ENCODE measurements at places on chromosomes 5 and 9.

- no peak for DNase-seq
These were observed 109.1 kb downstream of the TMEM161B start for GRCh38 chr5:88159591-88159990.

GRCh38 chr9:71797266-71797665 lies 29.0 kb upstream of the CEMIP2 start:
- no peak for DNase-seq

DNA sequence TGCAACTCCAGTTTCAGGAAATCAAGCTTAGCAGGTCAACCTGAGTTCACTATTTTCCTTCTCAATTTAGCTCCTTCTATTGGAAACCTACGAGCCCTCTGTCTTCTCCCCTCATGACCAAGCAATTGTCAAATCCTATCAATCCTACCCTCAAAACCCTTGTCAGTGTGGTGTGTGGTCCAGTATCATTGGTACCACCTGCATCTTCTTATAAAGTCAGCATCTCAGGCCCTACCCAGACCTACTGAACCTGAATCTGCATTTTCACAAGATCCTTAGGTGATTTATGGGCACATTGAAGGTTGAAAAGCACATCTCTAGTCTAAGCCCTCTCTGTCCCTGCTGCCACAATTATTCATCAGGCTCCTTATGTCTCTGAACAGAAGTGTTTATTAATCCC lies 77.6 kb upstream of the NR4A3 start:
- DNase-seq = no peak

DNA sequence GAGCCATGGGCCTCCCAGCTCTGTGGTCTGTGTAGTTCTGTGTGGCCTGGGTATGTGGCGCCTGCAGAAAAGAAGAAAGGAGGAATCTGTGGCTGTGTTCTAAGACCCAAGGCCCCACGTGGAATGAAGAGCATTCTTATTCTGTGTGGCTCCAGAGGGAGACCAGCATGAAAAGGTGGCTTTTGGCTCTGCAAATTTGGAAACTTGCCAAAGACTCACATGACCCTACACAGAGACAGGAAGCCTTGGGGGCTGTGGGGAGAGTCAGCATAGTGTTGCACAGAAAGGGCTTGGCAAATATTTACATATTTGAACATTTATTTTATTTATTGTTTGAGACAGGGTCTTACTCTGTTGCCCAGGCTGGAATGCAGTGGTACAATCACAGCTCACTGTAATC lies 193.3 kb downstream of the TMEM38B start:
- no peak for DNase-seq

DNA sequence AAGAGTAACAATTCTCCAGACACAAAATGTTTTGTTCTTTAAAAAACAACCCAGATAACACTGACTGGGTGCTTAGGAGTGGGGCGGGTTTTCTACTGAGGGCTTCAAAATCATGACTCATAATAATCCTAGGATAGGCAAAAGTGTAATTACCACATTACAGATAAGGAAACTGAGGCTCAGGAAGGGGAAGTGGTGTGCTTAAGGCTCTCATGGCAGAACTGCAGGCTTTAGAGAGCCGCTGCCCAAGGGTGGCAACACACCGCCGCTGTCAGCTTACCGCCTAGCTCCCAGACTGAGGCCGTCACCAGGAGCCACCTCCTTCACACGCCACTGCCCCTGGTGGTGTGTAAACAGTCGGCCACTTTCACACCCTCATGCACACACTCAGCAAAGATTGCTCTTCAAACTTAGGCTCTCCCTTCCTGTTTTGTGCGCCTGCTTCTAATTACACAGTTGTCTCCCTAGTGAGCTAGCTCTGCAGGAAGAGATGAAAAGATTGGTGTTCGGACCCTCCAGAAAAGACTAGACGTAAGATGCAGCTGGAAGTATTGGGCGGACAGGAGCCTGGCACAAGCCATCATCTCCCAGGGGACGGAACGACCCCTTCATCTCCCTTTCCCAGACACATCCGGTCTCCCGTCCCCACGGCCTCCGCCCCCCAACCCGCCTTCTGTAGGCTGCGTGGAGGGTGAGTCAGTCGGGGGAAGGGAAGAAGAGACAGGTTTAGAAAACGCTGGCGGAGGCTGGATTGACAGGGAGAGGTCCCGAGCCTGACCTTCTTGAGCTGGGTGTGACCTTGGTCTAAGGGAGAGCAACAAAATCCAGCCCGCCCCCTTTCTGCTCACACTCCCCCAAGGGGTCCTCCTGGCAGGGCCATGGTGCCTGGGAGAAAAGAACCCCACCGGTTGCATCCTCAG lies 162.7 kb downstream of the SYK start:
- no peak for DNase-seq

GRCh38 chr9:88803546-88804253 lies 187.6 kb upstream of the S1PR3 start:
- DNase-seq = no peak

GRCh38 chr9:70028287-70028686 lies 15.4 kb upstream of the MAMDC2 start:
- DNase-seq = no peak

GRCh38 chr5:83846624-83847350 lies 126.1 kb upstream of the HAPLN1 start:
- no peak for DNase-seq

DNA sequence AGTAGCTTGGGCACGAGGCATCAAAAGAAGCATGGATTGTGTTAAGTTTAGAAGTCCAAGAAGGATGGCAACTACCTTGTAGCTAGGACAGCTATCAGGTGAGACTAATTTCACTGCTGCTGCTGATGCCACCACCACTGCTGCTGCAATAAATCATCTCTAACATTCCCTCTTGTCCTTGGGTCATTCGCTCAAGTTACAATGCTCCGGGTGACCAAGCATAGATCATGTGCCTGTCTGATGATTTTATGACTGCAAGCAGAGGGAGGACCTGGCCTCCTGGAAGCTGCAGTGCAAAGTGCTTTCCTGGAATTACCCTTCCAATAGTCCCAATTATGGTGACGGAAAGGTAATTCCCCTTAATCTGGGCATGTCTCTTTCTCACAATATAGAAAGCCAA lies 334.4 kb downstream of the PRELID2 start:
- no peak for DNase-seq

- no peak for DNase-seq
These were observed 160.7 kb downstream of the GLIS3 start for GRCh38 chr9:4139196-4139595.

- no peak for DNase-seq
These were observed 35.5 kb upstream of the ASS1 start for GRCh38 chr9:130409246-130409645.

All from activated CD4-positive, alpha-beta T cell treated with anti-CD3 and anti-CD28 coated beads, Interleukin-2, amount 50 U/mL, for 24 hours (primary cell).